NCI-H446 (cell line): ENCODE measurements at places on chromosomes 6 and 20.
A peak's percentile ranks its signal among the peaks of the same experiment; 100 is the strongest.

DNA sequence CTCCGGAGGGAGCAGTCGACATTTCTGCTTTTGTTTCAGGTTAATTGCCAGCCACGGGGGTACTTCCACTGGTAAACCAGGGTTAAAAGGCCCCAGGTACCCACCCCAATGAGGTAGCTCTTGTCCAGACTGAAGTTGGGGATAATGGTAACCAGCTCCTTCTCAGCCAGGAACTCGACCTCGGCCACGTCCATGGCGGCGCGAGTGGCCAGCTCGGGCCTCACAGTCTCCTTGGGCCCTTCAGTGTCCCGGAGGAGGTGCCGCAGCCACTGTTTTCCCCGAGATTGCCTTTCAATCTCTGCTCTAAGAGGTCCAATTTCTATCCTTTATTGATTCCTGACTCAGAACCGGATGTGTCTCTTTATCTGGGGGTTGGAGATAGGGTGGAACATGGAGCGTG, 13.7 kb downstream of the ARHGAP40 start:
- no peak for DNase-seq

DNA sequence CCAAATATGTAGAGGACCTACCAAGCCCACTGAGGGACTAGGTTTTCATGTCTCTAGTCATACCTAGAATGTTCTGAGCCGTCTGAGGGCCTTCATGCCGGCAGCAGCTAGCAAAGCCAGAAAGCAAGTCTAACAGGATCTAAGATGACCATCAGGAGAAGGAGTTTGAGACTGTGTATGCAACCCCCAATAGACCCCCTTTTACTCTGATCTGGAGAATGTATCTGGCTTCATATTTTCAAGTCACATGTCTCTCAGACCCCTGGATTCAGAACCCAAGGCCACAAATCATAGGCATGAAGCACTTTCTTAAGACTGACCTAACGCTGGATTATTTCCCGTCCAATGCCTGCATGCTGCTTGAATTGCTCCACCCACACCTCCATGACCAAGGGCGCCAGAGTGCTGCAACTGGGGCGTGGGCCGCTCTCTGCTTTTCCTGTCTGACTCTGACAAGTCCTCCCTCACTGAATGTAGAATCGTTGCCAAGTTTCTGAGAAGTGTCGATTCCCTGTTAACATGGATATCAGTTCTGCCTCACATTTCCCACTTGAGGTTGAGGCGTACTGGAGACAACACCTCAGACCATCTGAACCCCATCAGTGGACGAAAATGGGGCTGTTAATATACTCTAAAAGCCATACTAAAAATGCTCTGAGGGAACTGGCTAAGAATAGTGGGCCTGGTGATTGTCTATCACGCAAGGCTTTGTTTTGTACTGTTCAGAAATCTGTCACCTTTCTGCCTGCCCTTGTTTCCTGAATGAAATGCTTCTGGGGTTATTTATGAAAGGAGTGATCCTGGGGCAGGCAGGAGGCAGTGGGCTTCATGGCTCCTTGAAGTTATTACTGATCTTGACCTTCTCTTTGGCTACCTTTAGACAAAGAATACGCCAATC, 23.9 kb upstream of the ASXL1 start:
- DNase-seq, result no peak

DNA sequence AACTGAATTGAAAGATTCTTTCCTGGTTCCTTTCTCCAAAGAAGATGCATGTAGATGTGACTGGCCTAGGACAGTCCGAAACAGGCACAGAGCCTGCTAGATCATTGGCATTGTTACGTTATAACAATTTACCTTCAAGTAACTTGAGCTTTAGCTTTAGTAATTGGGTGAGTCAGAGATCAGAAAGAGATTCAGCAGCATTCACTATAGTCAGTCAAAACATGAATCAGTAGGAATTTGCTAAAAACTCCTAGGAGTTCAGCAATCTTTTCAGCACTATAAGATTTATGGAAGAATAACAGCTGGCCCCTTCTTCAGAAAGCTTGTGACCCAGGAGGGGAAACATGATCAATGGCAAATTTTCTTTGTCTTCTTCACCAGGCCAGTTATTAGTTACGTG, 281.7 kb upstream of the PRDM1 start:
- DNase-seq, result no peak

- no peak for DNase-seq
Observed at GRCh38 chr6:148263010-148263409, 79.6 kb upstream of the SASH1 start.

GRCh38 chr6:35481226-35481625, 13.0 kb downstream of the RPL10A start:
- no peak for DNase-seq

GRCh38 chr20:21352703-21353102, 44.6 kb downstream of the NKX2-4 start:
- DNase-seq, result no peak

DNA sequence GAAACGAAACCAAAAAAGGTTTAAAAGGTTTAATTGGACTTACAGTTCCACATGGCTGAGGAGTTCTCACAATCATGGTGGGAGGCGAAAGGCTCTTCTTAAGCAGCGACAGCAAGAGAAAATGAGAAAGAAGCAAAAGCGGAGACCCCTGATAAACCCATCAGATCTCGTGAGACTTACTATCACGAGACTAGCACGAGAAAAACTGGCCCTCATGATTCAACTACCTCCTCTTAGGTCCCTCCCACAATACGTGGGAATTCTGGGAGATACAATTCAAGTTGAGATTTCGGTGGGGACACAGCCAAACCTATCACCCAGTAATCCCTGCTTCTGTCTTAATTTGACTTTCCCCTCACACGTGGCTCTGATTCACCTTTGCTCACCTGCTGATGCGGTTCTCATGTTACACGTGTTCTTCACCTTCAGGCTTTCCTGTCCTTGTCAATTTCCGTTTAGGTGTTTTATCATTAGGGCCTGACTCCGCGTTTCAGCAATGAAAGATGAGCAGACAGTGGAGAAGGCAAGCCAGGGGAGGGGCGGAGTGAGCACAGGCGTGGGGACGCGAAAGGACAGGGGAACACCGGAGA, 57.1 kb downstream of the AGPAT4 start:
- no peak for DNase-seq

GRCh38 chr20:11814267-11814666, 103.4 kb upstream of the BTBD3 start:
- no peak for DNase-seq

- DNase-seq, result no peak
Observed at GRCh38 chr6:4554645-4555044, 221.6 kb upstream of the CDYL start.

DNA sequence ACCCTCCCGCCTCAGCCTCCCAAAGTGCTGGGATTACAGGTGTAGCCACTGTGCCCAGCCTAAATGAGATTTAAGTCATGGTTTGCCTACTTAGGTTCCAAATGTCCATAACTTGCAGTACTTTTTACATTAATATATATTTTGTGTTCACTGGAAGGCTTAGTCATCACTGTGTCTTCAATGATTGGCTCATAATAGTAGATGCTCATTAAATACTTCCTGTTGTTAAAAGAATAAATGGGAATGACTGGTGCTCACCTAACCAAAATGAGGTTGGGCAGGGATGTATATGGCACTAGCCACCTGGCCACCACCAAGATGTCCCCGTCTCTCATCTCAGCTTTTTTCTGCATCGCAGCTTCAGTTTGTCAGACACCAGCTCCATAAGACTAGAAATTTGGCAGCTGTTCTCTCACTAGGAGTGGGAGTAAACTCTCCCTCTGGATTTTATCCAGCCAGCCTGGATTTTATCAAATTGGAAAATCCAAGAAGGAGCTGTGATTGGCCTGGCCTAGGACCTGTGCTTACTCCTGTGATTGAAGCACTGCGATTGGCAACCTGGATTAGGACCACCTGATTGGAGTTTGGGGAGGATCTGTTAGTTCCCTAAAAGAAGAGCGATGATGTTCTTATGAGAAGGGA, 1.1 kb upstream of the GLO1 start:
- no peak for DNase-seq

DNA sequence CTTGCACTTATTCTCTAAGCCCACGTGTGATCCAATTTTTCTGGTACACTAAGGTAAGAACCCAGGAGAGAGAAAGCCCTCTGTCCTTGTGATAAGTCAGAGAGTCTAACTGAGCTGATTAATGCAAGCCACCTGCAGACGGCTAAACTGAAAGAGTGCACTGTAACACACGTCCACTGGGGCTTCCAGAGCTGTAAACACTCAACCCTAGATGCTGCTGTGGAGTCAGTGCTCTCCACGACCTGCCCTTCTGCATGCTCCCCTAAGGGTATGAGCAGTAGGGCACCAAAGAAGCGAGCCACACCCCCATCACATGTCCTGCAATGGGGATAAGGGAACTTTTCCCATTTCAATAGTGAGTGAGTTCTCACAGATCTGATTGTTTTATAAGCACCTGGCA, 55.7 kb downstream of the TXLNB start:
- DNase-seq, result no peak

DNA sequence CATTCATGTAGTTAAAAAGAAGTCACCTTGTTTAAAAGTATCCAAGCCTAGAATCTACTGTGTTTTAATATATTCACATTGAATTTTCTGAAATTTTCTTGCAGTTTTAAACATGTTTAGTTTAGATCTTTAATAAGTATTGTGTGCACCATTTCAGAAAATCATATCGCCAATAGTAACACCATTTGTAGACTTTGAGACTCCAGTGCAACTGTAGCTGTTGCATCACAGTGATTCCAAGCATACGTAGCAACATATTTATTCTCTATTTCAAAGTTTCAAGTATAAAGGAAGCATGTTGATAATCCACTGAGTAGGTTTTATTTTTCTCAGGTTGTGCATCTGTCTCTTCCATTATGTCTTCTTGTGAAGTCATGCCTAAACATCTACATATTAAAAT, 46.4 kb downstream of the HMGN3 start:
- DNase-seq, result no peak

DNA sequence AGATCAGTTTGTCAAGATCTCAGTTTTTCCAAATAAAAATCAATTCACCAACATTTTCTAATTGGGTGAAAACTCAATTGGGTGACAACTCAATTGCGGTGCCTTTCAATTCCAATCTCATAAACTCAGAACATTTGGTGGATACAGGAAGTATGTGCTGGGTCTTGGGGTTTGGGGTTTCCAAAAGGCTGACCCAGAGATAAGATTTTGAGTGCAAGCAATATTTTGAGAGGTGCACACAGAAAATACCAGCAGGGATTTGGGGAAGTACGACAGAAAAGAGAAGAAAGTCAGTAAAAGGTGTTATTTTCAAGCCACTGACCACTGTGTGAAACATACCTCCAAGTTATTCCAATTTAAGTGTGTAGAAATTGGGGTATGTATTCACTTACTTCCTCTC, 258.0 kb downstream of the PHACTR1 start:
- DNase-seq, result no peak

- DNase-seq, result no peak
Observed at GRCh38 chr20:56552911-56553629, 20.0 kb downstream of the FAM209B start.

DNA sequence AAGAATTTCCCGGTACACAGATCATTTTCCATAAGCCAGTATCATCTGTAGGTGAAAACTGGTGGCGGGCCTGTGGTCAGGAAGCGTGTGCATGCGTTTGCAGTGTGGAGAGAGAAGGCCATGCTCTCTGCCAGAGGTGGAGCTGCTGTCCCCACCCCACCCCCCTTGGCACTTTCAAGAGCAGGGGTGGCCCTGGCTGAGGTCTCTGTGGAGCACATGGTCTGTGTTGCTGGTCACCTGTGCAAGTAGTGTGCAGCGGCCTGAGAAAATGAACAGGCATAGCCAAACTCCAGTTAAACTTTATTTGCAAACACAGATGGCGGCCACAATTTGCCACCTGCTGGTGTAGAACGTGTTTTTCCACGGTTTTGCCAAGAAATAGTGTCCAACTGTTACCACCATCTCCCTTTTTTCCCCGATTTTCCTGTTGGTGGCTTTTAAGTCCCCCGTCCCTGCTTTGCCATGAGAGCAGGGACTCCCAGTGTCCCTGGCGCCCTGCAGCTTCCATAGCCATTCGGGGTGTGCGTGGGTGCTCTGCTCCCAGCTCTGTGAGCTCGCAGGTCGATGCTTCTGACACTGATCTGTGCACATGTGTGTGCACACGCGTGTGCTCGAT, 2.5 kb downstream of the ADRM1 start:
- DNase-seq, result peak; percentile 31

- DNase-seq, result no peak
Observed at GRCh38 chr6:113364766-113365165, 492.4 kb upstream of the MARCKS start.

- DNase-seq, result no peak
Observed at GRCh38 chr6:20705741-20706140, 171.5 kb downstream of the CDKAL1 start.

- no peak for DNase-seq
Observed at GRCh38 chr20:44520881-44521280, 989 bp downstream of the SERINC3 start.

DNA sequence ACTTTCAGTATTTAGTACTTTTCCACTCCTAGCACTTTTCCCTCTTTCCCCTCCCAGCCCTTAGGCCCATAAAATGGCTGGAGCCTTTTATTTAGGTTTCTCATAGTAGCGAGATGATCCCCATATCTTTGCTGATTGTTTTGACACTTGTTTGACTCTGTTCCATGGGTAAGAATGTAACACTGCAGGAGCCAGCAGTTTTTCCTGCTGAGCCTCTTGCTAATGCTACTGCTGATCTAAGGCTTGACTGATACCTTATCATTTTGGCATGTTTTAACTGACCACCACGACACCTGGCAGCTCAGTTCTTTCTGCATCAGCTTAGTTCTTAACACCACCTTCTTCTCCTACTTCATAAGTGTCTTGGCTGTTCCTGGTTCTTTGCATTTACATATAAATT, 29.6 kb downstream of the ZKSCAN8 start:
- DNase-seq, result no peak

DNA sequence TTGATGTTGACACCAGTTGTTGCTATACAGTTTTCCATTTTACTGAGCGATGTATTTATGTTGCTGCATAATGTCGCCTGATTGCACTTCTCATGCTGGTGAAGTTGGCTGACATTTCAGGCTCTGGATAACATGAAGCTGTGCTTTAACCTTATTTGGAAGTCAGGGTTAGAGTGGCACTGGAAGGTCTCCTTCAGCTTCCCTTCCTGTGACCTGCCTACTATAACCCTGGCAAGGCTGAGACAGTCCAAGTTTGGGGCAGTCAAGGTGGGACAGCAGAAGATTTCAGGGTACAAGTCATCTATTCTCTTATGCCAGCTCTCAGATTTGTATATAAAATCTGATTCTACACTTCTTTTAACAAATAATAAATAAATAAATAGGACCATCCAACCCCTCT, 127.6 kb downstream of the AIG1 start:
- DNase-seq, result no peak
